ENCODE measurements at places on chromosomes 3 and 15.
A peak's percentile ranks its signal among the peaks of the same experiment; 100 is the strongest.

DNA sequence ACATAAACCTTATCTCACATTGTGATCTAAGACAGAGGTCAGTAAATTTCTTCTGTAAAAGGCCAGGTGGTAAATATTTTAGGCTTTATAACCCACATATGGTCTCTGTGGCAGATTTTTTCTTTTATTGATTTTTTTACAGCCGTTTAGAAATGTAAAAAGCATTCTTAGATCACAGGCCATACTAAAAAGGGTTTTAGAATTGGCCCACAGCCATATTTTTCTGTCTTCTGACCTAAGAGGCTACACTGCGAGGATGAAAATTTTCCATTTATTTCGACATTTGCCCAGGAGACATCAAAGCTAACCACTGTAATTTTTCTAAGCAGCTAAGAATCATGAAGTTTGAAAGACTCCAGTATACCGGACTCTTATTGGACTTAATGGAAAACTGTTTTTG is 377.2 kb upstream of the SGO1 start:
- no peak for DNase-seq

GRCh38 chr3:117926819-117927218 is 1107.8 kb downstream of the IGSF11 start:
- DNase-seq: no peak

DNA sequence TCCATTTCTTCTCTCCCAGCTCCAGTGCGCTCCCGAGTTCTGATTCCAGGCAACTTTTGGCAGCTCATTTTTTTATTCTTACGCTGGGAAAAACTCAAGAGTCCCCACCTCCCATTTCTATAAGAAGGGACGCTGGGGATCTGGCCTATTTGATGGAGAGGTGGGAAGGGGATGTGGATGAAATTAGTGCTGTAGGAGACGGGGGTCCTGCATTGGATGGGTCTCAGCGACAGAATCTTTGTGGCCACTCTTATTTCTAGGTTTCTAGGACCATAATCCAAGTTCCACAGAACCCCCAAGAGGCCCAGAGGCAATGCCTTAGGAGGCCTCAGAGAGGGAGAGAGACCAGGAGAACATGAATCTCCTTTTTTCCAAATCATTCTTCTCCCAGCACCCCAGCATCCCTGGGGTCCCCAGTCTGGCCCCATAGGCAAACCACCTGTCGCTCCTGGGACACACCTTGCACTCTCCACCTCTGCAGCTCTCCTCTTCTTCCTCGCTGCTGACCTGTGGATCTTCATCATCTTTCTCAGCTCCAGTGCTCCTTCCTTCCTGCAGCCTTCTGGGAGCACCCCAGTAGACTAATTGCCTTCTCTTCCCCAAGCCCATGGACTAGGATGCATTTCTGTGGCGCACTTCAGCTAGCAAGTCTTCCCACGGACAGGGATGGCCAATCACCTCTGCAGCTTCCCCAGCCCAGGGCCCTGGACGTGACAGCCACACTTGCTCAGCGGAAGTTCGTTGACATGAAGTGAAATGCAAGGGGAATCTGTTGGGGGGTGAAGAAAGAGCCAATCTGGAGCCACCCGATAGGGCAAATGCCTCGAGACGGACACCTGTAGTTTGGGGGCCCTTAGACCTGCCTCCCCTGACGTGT is 100.1 kb upstream of the ALDH1A3 start:
- no peak for DNase-seq

GRCh38 chr3:184040010-184040409 is 8.5 kb downstream of the HTR3D start:
- DNase-seq: no peak

DNA sequence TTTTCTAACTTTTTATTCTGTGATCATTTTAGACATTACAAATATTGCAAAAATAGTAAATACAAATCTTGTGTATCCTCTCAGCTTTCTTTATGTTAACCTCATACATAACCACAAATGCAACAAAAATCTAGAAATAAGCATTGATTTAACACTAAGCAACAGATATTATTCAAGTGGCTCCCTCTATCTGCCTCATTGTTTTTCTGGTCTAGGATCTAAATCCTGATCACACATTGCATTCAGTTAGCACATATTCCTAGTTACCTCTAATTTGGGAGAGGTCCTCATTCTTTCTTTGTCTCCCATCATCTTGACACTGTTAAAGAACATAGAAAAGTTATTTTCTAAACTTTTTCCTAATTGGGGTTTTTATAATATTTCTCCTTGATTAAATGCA is 1126.0 kb downstream of the ROBO2 start:
- DNase-seq: no peak

DNA sequence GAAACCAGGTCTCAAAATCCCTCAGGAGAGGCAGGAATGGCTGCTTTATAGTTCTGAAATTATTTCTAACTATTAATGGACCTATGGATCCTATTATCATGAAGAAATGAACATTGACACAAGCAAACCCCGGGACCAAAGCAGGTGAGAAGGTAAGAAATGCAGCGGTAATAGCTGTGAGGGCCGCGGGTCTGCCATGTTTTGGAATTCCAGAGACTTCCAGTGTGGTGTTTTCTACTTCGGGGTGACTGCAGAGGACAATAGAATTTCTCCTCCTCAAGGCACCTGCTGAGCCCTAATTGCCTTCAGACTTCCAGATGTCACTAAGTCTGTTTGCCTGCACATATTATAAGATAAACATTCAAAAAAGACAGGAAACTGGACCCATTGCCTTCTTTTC is 437.4 kb downstream of the GABRG3 start:
- DNase-seq: no peak

- DNase-seq: peak; percentile 20
Measured at GRCh38 chr15:42919799-42920518, 619 bp downstream of the TTBK2 start.

- DNase-seq: no peak
Measured at GRCh38 chr3:138092023-138092422, 23.4 kb downstream of the DZIP1L start.

DNA sequence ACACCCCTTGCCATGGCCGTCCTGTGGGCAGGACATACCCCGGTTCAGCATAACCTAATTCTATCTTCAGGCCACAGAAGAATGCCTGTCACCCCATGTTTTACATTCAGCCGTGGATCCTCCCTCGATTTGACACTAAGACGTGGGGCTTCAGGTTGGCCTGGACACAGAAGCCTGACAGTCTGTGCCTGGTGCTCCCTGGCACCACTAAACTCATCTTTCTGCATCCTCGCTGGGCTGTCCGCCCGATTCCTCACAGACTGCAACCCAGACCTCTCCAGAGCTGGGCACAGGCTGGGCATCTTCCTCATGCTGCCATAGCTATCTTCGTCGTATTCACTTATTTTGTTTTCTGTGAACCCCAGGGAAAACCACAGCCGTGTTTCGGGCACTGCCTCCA is 117.8 kb upstream of the IQSEC1 start:
- no peak for DNase-seq

DNA sequence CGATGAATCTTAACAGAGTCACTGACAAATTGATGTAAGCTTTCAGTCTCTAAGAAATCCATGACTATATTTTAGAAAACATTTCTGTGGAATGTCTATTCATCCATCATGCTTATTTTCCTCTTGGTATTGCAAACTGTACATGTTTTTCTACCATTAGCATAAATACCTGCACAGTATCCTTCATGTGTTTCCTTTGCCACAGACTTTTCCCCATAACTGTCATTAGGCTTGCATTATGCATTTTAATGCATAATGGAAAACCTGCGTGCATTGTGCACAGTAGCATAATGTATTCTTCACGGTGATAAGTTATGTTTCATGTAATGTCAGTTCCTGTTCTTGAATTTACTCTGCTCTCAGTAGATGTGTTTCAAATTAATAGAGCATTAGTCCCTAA is 403.1 kb upstream of the EPHA3 start:
- no peak for DNase-seq

- DNase-seq: no peak
Measured at GRCh38 chr3:146598535-146598934, 6.6 kb downstream of the PLSCR5 start.

- no peak for DNase-seq
Measured at GRCh38 chr15:32933236-32933635, 215.4 kb downstream of the GREM1 start.

DNA sequence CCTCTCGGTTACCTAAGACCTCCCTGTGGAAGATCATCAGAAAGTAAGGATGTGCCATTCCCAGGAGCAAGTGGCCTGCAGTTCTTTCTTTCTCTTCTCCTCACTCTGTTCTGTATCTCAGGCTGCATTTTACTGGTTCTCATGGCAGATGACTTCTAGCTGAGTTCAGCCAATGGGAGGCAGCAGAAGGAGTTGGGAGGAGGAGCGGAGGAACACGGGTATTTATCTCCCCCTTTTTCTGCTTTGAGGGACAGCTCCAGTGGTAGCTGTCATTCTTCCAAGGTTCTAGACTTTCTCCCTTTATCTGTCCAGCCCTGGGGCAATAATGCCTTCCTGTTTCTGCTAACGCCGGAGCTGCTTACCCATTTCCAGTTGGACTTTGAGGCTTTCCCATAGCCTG is 339.9 kb downstream of the NR2F2 start:
- DNase-seq: no peak

DNA sequence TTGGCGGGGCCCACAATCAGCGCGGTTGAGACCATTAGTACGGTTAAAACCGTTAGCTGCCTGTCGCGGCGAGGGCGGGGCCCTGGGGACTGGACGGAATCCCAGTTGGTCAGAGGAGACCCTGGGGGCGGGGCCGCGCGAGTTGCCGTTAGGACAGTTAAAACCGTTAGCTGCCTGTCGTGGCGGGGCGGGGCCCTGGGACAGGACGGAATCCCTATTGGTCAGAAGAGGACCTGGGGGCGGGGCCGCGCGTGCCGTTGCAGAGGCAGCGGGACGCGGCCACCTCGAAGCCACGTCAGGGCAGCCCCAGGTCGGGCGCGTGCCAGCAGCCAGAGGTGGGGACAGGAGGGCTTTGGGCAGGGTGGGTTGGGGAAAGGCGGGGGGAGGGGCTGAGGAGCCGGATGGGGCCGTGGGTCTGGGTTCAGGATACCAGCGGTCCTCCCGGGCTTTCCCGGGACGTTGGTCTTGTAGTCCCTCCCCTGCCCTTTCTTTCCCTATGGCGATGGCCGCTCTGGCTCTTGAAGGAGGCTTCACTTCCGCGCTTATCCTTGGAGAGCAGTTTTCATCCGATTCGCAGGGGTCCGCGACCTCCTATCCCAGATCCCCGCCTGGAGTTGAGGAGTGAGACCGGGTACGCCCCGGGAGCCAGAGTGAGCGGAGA is 28.0 kb downstream of the KLHDC8B start:
- DNase-seq: no peak

DNA sequence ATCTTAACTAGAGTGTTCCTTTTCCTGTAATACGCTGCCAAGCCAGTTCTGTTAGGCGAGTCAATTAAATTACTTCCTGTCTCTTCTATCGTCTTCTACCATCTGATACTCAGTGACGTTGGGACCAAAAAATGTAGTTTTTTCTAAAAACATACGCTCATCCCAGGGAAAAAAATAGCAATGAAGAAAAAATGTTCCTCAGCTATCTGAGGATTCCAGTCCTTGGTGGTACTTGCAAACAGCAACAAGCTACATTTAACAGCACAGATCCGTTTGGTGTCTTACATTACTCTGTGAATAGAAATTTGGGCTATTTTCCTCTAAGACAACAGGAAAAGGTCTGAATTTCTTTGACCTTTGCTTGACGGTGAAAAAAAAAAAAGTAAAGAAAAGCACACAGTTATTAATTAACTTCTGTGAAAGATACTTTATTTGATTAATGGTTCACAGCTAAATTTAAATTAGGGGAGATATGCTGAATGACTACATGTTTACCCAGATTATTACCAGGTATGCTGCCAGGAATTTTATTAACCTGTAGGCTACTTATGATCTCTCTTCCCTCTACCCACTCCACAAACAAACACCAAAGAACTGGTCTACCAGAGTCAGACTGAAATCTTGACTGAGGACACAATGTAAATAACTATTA is 254.4 kb upstream of the ZPLD1 start:
- DNase-seq: no peak

DNA sequence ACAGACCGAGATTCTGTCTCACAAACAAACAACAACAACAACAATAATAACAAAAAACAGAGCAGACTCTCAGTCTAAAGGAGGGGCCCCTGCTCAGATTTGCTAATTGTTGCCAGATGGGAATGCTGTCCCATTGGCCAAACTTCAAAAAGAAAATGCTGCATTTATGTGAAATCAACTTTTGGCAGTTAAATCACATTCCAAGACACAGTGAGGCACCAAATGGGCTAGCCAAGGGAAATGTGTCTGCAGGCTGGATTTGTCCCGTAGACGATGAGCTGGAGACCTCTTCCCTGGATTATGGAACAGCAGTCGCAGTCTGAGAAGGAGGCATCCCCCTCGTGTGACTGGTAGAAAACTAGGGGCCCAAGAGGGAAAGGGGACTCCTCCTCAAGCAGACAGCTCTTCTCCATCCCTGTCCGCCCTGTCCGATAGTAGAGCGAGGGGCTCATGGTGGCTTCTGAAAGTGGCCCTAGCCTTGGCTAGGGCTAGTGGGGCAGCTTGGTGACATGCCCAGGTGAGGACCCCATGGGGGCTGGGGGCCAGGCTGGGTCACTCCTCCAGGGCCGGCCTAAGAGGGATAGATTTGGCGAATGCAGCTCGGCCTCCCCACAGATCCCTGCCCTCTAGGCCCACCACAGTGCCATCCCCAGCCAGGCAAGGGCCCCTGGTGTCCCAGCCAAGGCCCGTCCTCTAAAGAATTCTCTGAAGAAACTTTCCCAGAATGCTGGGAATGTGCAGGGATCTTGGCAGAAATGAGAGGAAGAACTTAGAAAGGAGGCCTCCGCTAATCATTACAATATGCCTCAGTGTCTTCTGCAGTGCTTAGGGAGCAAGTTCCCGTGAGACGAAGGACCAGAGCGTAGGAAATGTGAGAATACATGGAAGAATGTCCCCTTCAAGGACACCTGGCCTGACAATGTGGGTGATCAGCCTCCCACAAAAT is 2.0 kb downstream of the SLC22A14 start:
- no peak for DNase-seq

GRCh38 chr15:80272987-80273386 is 21.0 kb upstream of the CTXND1 start:
- no peak for DNase-seq

DNA sequence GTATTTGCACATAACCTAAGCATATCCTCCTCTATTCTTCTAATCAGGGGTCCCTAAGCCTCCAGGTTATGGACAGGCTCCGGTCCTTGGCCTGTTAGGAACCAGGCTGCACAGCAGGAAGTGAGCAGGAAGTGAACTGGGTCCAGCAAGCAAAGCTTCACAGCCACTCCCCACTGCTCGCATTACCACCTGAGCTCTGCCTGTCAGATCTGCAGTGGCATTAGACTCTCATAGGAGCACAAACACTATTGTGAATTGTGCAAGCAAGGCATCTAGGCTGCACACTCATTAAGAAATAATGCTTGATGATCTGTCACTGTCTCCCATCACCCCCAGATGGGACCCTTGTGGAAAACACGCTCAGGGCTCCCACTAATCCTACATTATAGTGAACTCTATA is 9.8 kb downstream of the MSL2 start:
- peak; percentile 14 for DNase-seq

Data from activated gamma-delta T cell treated with anti-CD3 and anti-CD28 coated beads, Interleukin-2, amount 50 U/mL, for 16 hours (primary cell).